ENCODE measurements at places on chromosomes 6 and 20.

DNA sequence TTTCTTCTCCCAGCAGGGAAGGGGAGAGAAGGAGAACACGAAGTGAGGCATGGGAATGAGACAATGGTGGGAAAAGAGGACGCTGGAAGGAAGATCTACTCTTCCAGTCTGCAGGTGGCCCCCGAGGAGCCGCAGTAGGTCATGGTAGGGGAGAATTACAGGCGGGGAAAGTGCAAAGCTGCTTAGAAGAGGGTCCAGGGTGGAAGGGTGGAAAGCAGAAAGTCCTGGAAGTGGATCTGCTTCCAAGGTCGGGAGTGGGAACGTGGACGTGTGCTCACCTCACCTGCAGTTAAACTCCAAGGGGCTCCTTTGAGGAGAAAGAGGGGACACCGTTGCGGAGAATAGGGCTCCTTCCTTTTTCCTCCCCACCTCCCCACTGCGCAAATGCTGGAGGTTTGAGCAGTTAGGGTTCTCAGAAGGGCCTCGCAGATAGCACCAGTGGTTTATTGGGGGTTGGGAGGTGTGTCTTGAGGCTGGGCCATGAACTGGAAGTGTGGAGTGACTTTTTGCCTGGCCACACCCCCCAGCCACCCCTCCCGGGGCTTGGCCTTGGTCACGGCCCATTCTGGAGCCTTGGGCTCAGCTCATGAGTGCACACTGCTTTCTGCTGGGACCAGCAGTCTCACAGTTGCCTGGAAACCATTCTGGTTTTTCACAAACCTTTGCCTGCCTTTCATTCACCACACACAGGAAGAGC, 100.4 kb upstream of the MLN start:
- peaks cover 47% of the 10 kb centered on the region for H3K27me3 ChIP-seq
- H3K4me1 ChIP-seq, result no peaks in the 10 kb centered on the region
- no peaks in the 10 kb centered on the region for H3K36me3 ChIP-seq
- no peak overlapping the region for H3K27ac ChIP-seq

GRCh38 chr6:14276071-14276470, 158.5 kb downstream of the CD83 start:
- H3K27me3 ChIP-seq, result no peaks in the 10 kb centered on the region
- H3K36me3 ChIP-seq, result peaks cover 2% of the 10 kb centered on the region
- no peak overlapping the region for H3K4me3 ChIP-seq
- DNase-seq, result no peak

- DNase-seq, result no peak
- H3K4me3 ChIP-seq, result no peak overlapping the region
- H3K27me3 ChIP-seq, result no peaks in the 10 kb centered on the region
- H3K36me3 ChIP-seq, result no peaks in the 10 kb centered on the region
These were observed 59.8 kb upstream of the DEK start for GRCh38 chr6:18323935-18324705.

- peak overlapping the region; percentile 80 for H3K27ac ChIP-seq
- no peaks in the 10 kb centered on the region for H3K27me3 ChIP-seq
- peaks cover under 1% of the 10 kb centered on the region for H3K36me3 ChIP-seq
These were observed 86.5 kb upstream of the MYL9 start for GRCh38 chr20:36454698-36455427.

DNA sequence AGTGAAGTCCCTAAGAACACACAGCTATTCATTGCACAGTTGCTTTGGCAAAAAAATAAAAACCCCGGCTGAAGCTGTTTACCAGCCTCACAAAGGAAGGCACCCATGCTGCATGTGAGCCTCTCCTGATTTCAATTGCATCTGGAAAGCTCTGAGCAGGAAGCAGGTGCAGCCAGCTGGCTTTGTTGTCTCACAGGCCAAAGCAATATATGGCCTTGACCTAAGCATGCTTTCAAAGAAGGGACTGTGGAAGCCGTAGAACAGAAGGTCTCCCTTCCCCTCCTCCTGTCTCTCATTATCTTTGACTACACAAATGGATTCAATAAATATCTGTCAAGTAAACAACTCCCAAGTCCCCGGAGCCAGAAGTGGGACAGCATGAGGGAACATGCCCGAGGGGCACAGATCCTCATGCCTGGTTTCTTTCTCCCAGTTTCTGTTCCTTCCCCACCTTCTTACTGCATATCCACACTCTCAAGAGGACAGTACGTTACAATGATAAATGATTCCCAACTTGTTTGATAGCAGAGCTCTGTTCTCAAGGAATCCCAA, 57.2 kb upstream of the PCSK2 start:
- no peak for DNase-seq
- peaks cover 10% of the 10 kb centered on the region for H3K27me3 ChIP-seq
- H3K27ac ChIP-seq, result no peak overlapping the region
- no peaks in the 10 kb centered on the region for H3K36me3 ChIP-seq
- H3K4me3 ChIP-seq, result no peak overlapping the region

Measured in chondrocyte (in vitro differentiated cells).